Left colon (tissue), 2 donors: ENCODE measurements at places on chromosomes 5 and 9. TPM values are rescaled to one million over a fixed set of nuclear protein-coding genes. Genes with fewer than 3 reads are reported as not detected.
A peak's percentile ranks its signal among the peaks of the same experiment; 100 is the strongest.

- peak; percentile 27 for DNase-seq
These were observed 32.5 kb downstream of the FAM169A start for GRCh38 chr5:74833537-74834266.

DNA sequence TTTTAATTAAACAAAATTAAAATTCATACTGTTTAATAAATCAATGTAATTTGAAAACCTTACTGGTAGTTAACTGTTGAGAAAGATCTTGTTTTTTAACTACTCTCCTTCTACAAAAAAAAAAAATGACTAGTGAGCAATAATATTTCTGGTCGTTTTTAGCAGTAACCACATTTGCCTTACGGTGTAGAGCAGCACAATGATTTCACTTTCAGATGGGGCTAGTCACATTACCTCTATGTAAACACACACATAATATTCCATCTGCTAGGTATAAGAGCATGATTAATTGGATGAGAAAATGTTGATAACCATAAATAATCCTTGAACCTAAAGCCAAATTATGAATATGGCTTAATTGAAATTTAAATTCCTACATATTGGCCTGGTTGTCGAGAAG is 198.1 kb downstream of the CHSY3 start:
- no peak for DNase-seq

DNA sequence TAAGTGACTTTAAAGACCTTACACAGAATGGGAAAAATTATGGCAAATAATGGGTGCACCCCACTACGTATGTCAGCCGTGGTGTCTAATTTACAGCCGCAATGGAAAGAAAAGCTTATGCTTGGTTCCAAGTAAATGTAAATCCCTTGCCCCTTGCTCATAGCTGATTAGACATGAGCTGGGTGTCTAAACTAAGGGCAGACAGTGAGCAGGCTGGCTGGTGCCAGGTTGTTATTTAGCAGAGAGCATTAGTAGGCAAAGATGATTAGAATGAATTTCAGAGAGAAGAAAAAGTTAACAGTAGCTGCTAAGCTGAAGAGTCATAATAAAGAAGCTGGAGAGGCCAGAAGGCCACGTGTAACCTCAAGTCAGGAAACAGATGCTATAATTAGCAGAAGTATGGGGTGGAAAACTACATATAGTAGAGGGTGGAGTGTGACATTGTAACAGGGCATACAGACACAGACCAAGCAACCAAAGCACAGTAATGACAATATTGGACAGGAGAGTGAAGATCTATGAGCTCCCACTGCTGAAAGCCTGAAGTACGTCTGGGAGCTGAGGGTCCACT is 257.7 kb downstream of the MCTP1 start:
- no peak for DNase-seq

- DNase-seq, result no peak
These were observed 495.0 kb downstream of the PRELID2 start for GRCh38 chr5:145340099-145340498.

OR1J1 gene
- total RNA-seq, result not detected

ADAMTS19 gene
- total RNA-seq, result 0.67 TPM

DNA sequence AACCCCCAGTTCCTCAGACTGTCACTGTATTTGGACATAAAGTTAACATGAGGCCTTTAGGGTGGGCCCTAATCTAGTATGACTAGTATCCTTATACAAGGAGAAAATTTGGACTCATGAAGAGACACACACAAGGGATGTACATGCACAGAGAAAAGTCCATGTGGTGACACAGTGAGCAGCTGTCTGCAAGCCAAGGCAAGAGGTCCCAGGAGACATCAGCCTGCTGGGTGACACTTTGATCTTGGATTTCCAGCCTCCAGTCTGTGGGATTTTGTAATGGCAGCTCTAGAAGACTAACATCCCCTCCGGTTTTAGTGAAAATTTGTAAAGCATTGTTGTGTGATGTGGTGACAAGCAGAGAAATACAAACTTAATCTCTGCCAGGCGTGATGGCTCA is 66.1 kb downstream of the RAI14 start:
- no peak for DNase-seq

DNA sequence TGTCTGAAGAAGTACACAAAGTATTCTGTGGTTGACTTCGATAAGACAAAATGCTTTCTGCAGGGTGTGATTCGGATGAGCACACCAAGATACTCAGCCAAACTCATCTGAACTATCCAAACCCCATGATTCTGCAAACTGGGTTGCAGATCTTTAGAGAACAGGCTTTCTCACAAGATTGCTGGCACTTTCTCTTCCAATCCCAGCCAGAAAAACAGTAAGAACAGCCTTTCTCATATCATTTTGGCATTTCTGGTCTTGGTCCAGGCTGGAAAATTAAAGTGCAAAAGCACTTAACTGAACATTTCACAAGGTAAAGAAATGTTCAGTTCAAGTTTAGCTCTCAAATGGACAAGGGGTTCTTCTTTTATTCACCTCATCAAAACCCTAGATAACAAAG is 269.1 kb downstream of the NR2F1-AS1 start:
- DNase-seq, result no peak

DNA sequence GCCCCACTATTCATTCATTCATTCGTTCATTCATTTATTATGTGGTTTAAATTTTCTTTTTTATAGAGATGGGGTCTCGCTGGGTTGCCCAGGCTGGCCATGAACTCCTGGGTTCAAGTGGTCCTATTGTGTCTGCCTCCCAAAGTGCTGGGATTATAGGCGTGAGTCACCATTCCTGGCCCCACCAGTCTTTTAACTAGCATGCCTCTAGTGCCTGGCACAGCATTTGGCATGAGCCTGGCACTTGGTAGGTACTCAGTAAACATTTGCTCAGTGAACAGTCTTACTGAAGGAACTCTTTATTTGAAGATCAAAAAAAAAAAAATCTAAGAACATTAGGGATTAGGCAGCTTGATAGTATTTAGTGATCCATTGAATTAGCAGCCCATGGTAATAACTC is 98.1 kb downstream of the KDM4C start:
- no peak for DNase-seq

HTR4 gene
- 12.2 TPM for total RNA-seq

CCL27 gene
- total RNA-seq, result not detected

PRR7 gene
- 1.6 TPM for total RNA-seq

PRR16 gene
- total RNA-seq, result 2.4 TPM

DNA sequence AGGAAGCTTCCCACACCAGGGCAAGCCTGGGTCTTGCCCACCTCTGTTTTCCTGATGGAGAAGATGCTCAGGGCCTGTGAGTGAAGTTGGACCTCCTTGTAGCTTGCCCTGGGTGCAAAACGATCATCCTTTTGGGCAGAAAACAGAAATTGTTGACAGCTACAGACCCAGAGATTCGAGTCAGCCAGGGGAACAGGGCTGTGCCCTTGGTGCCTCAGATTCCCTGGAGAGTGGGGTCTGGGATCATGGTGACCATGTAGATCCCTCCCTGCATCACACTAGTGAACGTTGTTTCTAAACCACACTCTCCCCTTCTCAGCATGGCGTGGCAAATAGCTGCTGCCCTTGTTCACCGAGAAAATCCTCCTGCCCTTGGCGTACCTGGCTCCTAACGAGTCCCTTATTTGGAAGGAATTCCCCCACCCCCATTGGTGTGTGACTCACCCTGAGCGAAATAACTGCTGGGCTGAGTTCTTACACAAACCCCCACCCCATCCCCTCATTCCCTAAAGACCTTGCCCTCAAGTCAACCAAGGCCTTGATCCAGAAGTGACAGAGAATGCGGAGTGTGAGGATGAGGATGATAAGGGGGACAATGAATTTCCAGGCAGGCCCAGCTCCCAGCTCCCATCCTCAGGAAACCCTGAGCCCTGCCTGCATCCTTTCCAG is 1.1 kb upstream of the DCANP1 start:
- DNase-seq, result peak; percentile 12

DNA sequence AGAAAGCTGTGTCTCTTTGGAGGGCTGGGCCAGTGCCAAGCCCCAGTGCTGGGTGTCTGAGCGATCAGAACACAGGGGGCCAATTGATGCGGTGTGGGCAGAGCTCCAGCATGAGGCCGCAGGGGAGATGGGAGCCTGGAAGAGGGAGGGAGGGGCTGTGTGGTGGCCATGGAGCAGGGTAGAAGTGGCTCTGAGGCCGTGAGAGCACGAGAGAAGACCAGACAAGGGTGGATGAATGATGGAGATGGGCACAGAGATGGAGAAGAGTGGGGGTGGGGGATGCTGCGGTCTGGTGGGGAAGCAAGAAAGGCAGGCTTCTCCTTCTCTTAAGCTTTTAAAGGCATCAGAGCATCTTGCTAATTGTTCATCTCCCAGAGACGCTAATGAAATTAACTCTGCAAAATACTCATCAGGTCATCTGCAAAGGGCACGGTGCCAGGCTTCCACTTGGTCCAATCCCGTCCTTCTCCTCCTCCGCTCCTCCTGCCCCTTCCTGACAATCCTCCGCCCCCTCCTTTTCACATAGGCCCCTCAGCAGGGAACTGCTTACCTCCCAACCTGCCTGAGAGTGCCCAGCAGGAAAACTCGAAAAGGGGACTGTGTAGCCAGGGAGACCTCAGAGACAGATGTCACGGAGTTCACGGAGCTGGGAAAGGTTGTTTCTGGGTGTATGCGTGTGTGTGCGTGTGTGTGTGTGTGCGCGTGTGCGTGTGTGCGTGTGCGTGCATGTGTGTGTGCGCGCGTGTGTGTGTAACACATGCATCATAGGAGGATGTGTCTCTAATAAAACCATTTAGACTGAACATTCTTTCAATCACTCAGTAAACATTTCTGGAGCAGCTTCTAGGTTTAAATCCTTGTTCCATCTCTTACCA is 7.1 kb upstream of the UNC5A start:
- DNase-seq, result no peak

VCAN gene
- 4.7 TPM for total RNA-seq

DNA sequence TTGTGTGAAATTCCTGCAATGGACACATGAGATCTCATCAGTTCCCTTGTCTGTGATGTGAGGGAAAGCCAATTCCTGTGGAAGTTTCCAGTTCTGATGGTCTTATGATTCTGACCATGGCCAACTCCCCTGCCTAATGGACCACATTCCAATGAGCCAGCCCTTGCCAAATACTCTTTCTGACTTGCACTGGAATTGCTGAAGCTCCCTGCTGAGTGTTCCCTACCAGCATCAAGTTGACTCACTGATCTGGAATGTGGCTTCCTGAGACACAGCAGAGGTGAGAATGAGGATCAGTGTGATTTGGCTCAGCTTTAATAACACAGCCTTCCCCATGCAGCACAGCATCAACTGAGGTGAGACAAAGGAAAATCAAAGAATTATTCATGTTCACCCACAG is 427.8 kb downstream of the KDM4C start:
- no peak for DNase-seq

SAXO1 gene
- total RNA-seq, result not detected

GRCh38 chr9:24721621-24722020 is 175.9 kb upstream of the IZUMO3 start:
- DNase-seq, result no peak

GRCh38 chr9:108708448-108708847 is 147.3 kb downstream of the ACTL7B start:
- peak; percentile 28 for DNase-seq

DNA sequence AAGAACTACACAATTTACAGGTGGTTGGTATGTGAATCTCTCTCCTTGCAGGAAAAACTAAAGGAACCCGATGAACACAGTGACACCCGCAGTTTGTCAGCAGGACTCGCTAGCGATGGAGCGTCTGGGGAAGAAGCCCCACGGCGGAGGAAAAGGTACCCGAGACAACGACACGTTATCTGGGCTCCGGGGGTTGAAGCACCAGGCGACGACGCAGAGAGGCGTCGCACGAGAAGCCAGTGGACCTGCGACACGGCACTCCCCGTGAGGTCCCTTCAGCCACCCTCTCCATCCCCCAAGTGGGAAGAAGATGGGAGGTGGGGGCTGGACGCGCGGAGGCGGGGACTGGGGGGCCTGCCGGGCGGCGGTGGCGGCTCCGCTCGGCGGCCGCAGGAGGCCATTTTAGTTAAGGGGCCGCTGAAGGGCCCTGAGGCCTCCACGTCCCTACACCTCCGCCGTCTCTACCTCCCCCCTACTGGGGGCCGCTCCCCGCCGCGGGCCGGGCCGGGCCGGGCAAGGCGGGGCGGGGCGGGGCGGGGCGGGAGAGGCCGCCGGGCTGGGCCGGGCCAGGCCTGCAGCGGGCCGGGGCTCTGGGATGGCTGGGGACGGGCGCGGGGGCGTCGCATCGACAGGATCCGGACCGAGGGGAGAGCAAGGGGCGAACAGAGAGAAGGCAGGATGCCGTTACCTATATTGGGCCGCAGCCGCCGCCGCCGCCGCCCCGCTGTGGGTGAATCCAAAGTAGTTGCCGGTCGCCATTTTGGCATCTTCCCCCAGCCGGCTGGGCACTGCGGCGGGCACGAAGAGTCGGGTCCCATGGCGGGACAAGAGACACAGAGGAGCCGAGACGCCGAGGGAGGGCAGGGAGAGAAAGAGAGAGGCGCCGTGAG is 754 bp downstream of the ZFR start:
- peak; percentile 64 for DNase-seq

- DNase-seq, result no peak
These were observed 113.8 kb downstream of the PLK2 start for GRCh38 chr5:58346041-58346440.

FBP1 gene
- 53.4 TPM for total RNA-seq

MRPS27 gene
- 40.6 TPM for total RNA-seq

- DNase-seq, result no peak
These were observed 25.3 kb downstream of the AP3B1 start for GRCh38 chr5:78269088-78269703.

DNA sequence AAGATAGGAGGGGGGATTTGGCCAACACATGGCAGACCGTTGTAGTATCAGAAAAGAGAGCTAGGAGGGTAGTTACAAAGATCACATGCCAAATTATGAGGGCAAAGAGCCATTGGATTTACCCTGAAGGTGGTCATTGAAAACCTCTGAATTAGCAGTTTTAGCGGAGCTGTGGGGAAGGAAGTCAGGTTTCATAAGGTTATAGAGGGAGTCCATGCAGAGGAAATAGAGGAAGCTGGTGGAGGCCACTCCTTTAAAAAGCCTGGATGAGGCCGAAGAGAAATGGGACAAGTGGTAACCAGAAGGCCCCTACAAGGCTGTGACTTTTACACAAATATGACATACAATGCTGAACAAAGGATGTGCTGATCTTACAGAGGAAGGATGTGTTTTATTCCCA is 13.2 kb downstream of the DOCK8 start:
- no peak for DNase-seq

DNA sequence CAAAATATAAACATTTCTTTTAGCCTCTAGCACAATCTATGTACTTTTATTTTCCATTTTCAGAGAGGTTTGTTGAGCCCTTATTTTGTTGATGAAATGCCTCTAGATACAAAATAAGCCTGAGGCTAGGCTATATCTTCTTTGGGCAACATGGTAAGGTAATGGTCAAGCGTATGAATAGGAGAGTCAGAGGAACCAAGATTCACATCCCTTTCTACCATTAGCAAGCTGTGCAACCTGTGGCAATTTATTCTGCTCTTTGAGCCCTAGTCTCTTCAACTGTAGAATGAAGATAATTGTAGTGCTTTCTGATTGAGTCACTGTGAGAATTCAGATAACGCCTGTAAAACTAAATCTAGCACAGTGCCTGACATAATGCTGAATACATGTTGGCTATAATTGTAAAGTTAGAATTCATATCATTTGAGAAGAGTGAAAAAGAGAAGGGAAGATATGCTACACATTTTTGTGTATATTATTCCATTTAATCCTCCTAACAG is 412.5 kb downstream of the CCDC171 start:
- DNase-seq, result no peak
